Glutamatergic neuron (in vitro differentiated cells): ENCODE measurements at places on chromosomes 2 and 18. TPM values are rescaled to one million over a fixed set of nuclear protein-coding genes. Genes with fewer than 3 reads are reported as not detected.

DTNA gene
- total RNA-seq, result 29.5 TPM

TMEM17 gene
- 0.91 TPM for total RNA-seq

HOXD8 gene
- total RNA-seq, result 0.27 TPM

PDIA6 gene
- 85.8 TPM for total RNA-seq

WDR75 gene
- 41.4 TPM for total RNA-seq

CABYR gene
- total RNA-seq, result 14.0 TPM

PLGLB2 gene
- total RNA-seq, result 0.86 TPM

DLX1 gene
- total RNA-seq, result 0.61 TPM

BMP10 gene
- not detected for total RNA-seq

DNA sequence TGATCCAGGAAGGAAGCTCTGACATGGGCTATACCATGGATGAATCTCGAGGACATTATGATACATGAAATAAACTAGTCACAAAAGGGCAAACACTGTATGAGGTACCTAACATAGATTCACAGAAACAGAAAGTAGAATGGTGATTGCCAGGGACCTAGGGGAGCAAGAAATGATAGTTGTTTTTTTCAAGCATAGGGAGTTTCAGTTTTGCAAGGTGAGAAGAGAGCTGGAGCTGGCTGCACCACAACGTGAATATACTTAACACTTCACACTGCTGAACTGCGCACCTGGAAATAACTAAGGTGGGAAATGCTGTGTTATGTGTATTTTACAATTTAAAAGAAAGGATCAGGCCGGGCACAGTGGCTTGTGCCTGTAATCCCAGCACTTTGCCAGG is 13.2 kb upstream of the AGAP1 start:
- no peak for DNase-seq

DNA sequence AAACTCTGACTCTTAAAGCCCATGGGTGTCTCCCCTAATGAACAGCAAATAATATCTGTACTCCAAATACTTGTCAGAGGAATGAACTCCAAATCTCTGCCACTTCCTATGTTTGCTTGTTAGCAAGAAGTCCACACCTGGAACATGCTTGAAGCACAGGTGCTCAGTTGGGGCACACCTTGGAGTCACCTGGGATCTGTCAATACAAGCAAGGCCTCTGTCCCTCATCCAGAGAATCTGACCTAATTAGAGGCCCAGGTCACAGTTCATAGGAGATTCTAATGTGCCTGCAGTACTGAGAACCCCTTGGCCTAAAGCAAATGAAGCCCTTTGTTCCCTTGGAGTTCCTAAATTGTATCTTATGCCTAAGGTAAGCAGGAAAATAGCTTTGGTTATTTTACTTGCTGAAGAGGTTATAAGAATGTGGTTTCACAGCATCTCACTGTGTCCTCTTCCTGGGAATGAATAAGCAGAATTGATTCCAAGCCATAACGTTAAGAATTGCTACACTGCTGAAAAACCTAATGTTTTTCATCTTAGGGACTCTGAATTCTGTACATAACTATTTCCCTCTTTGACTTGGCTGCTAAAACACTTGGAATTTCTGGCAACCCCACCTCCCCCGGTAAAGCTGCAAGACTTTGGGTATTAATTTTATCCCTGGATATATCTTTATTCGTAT is 113.4 kb downstream of the PIEZO2 start:
- no peak for DNase-seq

DNA sequence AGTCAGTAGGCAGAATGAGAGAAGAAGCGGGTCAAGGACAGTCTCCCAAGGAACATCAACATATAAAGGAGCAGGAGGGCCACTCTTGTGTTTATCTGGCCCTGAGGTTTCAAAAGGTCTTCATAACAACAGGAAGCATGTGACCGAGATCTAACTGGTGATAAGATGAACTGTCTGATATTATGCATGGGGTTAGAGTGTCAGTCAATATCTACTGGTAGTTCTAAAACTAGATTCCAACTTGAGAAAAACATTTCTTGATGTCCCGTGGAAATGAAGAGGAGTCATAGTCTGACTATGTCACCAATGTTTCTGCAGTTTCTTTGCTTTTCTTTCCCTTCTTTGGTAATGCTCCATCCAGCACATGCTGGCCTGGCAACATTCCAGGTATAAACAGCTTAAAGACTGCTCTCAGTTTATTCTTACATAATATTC is 77.5 kb upstream of the ITPRID2 start:
- no peak for DNase-seq

DNA sequence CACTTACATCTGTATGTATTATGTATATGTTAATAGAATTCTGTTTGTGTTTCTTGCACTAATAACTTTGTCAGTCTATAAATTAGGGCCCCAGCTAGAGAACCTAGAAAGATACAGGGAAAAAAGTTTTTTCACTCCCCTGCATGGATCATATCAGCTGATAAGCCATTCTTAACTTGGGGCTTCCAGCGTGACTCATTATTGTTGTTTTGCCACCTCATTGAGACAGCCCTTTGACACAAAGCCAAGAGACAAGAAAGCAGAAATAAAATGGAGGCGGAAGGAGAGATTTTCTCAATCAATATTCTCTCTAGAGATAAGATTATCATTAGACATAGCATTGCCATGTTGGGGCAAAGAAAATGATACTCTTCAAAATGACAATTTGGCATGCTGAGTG is 93.4 kb downstream of the AKAIN1 start:
- DNase-seq, result no peak

DNA sequence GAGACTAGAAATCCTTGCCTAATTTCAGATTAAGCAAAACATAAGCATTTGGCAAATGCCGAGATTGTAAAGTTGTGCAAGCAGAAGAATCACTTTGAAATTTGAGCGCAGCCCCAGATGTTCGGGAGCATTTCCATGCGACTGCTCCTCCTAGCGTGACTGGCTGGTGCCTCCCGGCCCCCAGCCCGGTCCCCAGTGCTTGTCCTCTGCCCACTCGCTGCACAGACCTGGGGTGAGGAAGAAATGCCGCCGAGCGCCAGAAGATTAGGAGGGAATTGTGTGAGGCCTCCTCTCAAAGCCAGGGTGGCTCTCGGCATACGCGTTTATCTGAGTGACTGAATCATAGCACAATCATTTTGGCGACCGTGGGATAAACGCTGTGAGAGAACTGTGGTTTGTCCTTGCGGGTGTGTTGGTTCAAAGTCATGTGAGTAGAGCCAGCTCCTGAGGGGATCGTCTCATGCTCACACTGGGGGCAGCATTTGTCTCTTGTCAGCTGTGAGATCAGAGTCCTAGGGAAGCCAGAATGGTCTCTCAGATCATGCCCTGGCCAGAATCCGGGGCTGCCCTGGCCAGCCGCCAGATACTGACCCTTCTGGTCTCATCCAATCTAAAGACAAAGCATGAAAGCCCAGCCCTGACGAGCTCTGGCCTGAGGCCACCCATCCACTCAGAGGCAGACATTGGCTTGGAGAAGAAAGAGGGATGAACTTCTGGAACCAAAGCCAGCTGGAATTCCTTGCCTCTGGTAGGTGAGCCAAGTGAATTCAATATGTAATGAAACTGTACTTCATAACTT is 189.3 kb downstream of the SH3RF3 start:
- DNase-seq, result no peak

- no peak for DNase-seq
These were observed 112.1 kb downstream of the KYNU start for GRCh38 chr2:142989273-142990204.

DNA sequence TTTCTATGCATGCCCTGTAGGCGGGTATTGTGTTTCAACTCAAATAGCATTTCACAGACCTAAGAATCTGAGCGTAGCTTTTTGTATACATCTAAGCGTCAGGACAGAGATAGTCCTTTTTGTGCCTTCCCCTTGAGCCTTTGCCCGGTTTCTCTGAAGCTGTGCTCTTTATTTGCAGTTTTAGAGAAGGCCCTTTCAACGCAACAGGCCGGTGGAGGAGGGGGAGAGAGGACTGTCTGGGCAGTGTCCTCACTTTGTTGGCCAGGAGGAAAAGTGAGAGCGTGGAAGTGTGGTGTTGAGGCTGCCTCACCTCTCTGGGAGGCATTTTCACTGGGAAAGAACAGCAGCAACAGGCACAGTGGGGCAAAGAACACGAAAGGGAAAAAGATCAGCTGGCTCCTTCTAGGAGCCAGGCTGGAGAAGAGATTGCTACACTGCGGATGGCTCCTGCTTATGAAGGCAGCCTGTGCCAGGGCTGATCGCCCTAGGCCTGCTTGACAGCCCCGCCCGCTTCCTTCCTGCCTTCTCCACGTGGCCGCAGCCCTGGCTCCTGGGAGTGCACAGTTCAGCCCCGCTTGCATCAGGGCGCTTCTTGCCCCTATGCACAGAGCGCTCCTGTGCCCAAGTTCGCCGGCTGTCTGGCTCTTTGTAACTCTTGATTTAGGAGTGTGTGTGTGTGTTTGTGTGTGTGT is 195.6 kb upstream of the POU3F3 start:
- DNase-seq, result peak; percentile 44

- DNase-seq, result no peak
These were observed 38.5 kb downstream of the MTERF4 start for GRCh38 chr2:241063587-241063986.

DNA sequence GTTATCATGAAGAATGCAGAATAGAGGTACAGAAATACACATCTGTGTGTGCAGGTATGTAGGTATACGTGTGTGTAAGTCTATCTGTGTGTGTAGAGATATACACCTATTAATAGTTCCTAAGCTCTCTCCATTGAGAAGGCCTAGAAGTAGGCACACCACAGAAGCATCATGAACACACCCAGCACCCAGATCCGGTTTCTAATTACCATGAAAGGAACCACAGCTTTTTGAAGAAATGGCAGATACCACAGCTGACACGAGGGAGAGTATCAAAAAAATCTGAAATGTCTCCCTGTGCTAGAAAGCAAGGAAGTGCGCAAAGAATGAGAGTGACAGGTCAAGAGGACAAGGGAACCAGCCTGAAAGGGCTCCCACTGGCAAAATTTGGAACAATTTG is 27.7 kb upstream of the AP1S3 start:
- DNase-seq, result no peak

DNA sequence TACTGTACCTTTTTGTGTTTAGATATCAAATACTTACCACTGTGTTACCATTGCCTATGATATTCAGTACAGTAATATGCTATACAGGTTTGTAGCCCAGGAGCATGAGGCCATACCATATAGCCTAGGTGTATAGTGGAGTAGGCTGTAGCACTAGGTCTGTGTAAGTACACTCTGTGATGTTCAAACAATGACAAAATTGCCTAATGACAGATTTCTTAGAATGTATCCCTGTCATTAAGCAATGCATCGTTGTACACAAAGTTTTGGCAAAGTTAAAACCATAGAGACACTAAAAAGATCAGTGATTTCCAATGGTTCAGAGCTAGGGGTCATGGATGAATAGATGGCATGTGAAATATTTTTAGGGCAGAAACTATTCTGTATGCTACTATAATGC is 415.5 kb downstream of the NCKAP5 start:
- no peak for DNase-seq

GRCh38 chr2:38026846-38027245 is 49.1 kb downstream of the CYP1B1 start:
- no peak for DNase-seq

- no peak for DNase-seq
These were observed 51.4 kb downstream of the TRIB2 start for GRCh38 chr2:12767996-12768624.

GRCh38 chr18:7946734-7947377 is 379.7 kb downstream of the PTPRM start:
- peak; percentile 29 for DNase-seq

GRCh38 chr2:233329489-233330135 is 22.0 kb downstream of the SAG start:
- no peak for DNase-seq

GRCh38 chr18:75107196-75107930 is 101.6 kb downstream of the PTGR3 start:
- no peak for DNase-seq
